Amniotic epithelial cell (primary cell): ENCODE measurements at places on chromosomes 1 and 21.

DNA sequence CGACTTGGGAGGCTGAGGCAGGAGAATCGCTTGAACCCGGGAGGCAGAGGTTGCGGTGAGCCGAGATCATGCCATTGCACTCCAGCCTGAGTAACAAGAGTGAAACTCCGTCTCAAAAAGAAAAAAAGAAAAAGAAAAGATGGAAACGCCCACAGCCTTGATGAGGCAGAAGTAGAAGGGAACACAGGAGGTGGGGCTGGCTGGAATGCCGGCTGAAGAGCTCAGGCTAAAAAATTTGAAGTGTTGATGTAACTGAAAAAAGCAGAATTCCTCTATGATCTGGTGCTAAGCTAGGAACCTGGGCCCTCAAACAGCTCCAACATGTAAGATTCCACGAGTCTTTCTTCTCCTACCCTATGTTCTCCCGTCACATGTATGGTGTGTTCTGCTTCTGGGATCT lies 53.6 kb downstream of the SLC66A1 start:
- DNase-seq, result peak; percentile 31

DNA sequence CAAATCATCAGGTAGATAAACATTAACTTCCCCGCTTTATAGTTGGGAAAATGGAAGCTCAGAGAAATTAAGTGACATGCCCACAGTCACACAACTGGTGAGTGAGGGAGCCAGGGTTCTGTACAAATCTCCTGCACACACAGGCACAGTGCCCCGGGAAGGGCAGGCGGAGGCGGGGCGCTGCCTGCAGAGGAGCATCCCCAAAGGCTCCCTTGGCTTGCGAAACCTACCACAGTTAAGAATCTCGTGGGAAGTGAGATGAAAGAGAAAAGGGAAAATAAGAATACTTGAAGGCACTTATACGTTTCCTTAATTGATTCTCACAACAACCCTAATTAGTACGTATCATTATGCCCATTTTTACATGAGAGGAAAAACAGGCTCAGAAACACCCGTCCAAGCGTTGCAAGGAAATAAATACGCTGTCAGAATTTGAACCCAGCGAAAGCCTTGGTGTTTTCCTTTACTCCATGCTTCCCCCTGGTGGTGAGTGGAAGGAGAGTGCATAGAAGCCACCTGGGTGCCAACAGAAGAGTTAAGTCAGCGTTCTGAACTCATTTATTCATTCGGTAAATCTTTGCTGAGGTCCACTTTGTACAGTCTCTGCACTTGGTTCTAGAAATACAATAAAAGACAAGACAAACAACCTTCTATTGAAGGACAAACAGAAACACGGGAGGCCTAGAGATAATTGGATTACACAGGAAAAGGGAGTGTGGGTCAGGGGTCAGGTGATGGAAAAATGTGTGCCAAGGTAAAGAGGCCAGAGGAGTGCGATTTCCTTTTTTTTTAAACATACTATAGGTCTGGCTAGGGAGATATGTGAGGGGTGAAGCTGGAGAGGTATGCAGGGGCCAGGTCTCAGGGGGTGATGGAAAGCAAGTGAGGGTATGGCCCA lies 28.4 kb downstream of the ACP6 start:
- DNase-seq, result peak; percentile 44

DNA sequence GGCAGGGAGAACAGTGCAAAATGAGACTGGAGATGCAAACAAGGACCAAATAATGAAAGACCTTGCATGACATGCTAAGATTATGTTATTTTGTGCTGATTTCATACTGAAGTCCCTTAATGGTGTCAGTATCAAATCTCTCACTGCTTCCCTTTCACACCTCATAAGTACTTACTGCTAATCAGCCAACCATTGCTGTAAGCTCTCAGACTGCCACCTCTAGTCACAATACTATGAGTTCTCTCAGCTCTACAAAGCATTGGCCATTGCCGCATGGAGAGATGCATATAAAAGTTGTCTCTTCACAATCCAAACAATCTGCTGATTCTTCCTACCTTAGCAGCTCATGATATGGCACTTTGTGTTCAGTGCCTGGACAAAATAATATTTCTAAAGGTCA lies 375.4 kb downstream of the LTN1 start:
- DNase-seq, result no peak

GRCh38 chr1:151318975-151319374 lies 8.2 kb downstream of the PI4KB start:
- no peak for DNase-seq

DNA sequence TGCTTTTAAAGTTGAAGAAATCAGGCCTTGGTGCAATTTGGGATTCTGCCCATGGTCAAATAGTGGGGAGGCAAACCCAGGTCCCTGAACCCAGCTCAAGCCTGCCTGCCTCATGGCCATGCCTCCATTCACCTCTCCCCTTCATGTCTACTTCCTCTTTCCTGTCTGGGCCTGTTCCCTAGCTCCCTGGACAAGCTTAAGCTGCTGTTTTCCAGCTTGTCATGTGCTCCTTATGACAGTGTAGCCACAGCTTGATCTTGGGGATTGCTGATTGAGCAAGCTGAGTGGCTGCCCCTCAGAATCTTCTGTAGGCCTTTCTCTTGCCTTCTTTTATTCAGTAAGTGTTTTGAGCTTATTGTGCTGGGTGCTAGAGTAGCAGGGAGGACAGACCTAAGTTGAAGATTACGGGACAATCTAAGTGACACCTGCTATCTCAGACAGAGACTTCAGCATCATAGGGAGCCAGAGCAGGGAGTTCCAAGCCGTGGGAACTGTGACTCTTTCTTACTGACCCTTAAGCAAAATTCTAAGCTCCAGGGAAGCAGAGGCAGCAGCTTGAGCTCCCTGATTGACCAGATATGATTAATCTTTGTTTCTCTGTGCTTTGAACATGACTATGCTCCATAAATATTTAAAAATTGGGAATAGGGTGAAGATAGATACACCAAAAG lies 520 bp upstream of the MR1 start:
- DNase-seq, result peak; percentile 47

DNA sequence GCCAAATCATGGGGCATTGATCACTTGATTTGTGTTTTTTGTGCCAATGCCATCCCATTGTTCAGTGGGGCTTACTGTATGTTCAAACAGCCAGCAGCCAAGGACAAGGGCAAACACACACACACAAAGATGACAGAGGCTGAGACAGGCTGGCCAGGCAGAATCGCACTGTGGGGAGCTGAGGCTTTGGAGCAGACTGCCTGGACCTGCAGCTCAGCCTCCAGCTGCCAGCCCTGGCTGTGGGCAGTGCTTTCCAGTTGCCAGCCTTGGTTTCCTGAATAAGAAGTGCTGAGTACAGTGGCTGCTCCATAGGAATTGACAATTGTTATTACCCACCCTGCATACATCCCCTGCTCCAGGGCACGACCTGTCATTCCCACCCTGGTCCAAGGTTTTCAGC lies 16.9 kb upstream of the PCP4 start:
- DNase-seq, result no peak

DNA sequence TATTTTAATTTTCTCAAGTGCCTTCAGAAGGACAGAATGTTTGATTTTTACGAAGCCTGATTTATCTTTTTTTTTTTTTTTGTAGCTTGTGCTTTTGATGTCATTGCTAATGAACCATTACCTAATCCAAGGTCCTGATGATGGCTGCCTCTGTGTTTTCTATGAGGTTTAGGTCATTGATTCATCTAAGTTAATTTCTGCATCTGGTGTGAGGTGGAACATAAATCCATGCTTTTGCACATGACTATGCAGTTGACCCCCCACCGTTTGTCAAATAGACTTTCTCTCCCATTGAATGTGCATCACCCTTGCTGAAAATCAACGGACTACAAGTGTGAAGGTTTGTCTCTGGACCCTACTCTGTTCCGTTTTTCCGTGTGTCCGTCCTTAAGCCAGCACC lies 50.5 kb downstream of the COL6A1 start:
- DNase-seq, result no peak

GRCh38 chr1:184623404-184623803 lies 131.3 kb downstream of the EDEM3 start:
- no peak for DNase-seq

DNA sequence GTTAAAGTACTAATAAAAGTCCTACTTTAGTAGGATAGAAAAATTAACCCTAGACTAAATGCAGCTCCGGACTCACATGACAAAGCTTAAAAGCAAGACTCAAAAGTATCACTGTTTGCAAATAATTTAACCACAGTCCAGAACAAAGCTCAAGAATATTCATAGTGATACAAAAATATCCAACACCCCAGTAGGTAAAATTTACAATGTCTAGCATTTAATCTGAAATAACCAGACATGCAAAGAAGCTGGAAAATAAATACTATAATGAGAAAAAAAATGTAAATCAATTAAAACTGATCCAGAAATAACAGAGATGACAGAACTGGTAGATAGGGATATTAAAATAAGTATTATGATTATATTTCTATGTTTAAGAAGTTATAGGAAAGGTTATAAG lies 67.0 kb downstream of the KIAA0319L start:
- no peak for DNase-seq

DNA sequence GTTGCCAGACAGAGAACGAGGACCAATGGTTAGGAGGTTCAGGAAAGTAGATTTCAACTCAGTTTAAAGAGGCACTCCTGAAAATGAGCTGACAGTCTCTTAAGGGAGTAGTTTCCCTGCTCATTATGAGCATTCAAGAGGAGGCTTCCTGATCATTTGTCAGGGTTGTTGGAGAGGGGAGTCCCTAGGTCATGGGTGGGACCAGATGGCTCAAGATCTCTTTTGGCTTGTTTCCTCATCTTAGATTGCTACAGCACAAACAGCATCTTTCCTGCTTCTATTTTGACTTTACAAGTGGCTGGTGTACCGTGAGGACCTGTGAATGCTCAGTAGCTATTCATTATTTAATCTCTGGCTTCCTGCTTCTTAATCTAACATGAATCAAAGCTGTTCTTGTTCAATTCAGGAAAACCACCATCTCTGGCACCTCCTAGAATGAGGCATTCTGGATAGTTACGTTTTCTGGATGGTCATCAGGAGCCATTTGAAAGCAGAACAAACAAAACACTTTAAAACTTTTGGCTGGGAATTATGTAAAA lies 47.6 kb downstream of the PEX14 start:
- DNase-seq, result no peak

- no peak for DNase-seq
Observed at GRCh38 chr1:157231846-157232525, 93.8 kb upstream of the ETV3 start.

GRCh38 chr1:151485685-151486255 lies 25.4 kb upstream of the CGN start:
- peak; percentile 62 for DNase-seq

GRCh38 chr1:246582301-246583055 lies 16.2 kb downstream of the CNST start:
- DNase-seq, result no peak

DNA sequence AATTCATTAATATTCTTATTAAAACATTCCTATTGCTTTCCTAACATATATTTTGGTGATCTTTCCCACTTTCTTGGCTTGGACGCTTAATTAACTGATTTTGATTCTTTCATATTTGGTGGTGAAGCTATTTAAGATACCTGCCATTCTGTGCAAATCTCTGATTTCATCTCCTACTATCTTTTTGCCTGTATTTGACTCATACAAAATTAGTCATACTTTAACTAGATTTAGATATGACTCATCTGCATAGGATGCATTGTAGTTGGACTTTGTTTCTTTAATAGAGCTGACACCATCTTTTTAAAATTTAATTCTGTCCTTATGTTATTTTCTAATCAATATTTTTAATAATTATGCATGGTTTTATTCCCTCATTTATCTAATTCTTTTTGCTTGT lies 93.8 kb upstream of the PLPPR4 start:
- DNase-seq, result peak; percentile 28

DNA sequence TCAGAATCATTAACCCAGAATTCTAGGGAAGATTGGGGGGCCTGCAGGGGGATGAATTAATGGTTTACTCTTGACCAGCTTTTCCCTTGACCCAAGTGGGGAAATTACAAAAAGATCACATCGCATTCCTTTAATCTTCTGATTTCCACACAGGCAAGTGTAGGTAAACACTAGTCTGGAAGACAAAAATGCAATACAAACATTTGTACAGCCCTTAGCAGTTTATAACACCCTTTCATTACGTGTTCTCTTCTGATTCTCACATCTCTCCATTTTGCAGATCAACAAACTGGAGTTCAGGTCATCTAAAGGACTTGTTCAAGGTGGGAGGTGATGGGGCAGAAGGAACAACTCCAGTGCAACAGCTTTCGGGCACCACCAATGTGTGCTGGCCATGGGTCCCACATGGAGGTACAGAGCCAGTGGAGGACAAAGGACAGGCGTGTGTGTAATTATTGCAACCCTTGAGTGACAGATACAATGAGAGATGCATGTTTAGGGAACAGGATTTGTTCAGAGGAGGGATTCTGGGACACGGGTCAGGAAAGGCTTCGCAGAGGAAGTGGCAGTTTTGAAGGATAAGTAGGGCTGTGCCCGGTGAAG lies 20.4 kb downstream of the ATF3 start:
- no peak for DNase-seq

GRCh38 chr21:43741423-43742096 lies 22.6 kb downstream of the PDXK start:
- DNase-seq, result no peak

- no peak for DNase-seq
Observed at GRCh38 chr21:34609933-34610549, 4.9 kb downstream of the RCAN1 start.

DNA sequence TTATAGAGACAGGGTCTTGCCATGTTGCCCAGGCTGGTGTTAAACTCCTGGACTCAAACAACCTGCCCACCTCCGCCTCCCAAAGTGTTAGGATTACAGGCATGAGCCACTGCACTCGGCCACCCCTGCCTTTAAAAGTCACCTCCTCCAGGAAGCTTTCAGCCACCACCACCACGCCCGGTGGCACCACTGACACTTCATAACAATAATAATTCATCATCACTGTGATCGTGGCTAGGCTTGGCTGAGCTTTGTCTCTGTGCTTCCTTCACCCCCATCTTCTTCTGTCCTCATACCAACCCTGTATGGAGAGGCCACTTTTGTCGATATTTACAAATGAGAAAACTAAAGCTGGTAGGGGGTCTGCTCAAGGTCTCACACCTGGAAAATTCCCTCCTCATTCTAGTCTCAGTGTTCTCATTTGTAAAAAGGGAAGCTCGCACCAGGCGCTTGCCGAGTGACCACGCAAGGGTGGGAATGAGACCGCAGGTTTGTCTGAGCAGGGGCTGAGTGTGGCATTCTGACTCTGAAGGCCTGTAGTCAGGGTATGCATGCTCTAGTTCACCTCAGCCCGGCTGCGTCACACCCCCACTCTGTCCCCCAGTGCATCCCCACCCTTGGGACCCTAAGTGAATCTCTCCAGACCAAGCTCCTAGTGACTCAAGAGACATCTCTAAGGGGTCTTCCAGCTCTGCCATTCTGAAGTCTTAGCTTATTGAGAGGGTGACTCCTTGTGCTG lies 12.9 kb upstream of the EPHA2 start:
- no peak for DNase-seq

- DNase-seq, result peak; percentile 29
Observed at GRCh38 chr1:35838693-35839245, 31.0 kb downstream of the AGO4 start.

GRCh38 chr1:161359291-161359690 lies 8.4 kb downstream of the CFAP126 start:
- no peak for DNase-seq
